Stimulated activated CD8-positive, alpha-beta memory T cell treated with anti-CD3 and anti-CD28 coated beads, Interleukin-4, amount 100 ng/mL, for 4 hours (primary cell): ENCODE measurements at places on chromosomes 11 and 22.

DNA sequence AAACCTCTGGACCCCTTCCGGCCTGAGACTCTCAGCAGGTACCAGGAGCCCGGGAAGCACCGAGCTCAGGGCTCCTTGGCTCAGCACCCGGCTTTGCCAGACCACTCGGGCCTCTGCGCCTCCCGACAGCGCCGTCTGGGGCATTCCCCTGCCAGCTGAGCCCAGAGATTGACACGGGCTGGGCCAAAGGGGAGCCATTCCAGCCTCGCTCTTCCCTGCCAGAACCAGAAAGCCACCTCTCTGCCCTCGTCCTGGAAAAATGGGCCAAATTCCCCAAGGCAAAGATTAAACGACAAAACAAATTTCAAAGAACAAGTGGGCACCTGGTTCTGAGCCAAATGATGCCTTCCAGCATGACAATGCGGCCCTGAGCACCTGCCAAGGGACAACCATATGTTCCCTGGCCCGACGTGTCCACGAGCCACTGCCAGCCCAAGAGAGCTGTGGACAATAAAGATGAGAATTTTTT lies 59.3 kb downstream of the CELSR1 start:
- DNase-seq, result no peak

- no peak for DNase-seq
These were observed 765.1 kb downstream of the KCNA4 start for GRCh38 chr11:29251738-29252137.

- DNase-seq, result no peak
These were observed 44.0 kb downstream of the PISD start for GRCh38 chr22:31618057-31618456.

- no peak for DNase-seq
These were observed 2.1 kb downstream of the CAVIN3 start for GRCh38 chr11:6318204-6318603.

DNA sequence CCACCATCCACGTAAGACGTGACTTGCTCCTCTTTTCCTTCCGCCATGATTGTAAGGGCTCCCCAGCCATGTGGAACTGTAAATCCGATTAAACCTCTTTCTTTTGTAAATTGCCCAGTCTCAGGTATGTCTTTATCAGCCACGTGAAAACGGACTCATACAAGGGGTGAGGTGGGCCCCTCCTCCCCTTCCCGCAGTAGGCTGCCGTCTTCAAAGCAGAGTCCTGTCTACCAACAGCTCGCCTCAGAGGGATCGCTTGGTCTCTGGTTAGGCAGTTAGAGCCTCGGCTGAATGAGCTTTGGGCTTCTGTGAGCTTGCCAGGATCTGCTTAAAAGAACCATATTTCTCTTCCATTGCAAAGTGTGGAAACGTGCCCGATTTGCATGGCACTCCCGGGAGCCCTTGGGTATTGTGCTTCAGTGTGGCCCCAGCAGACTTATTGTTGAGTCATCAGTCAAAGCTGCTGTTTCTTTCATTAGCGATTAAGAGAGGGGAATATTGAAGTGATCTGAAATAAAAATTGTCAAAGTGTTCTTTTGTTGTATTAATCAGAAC lies 338.3 kb downstream of the TBC1D22A start:
- no peak for DNase-seq

DNA sequence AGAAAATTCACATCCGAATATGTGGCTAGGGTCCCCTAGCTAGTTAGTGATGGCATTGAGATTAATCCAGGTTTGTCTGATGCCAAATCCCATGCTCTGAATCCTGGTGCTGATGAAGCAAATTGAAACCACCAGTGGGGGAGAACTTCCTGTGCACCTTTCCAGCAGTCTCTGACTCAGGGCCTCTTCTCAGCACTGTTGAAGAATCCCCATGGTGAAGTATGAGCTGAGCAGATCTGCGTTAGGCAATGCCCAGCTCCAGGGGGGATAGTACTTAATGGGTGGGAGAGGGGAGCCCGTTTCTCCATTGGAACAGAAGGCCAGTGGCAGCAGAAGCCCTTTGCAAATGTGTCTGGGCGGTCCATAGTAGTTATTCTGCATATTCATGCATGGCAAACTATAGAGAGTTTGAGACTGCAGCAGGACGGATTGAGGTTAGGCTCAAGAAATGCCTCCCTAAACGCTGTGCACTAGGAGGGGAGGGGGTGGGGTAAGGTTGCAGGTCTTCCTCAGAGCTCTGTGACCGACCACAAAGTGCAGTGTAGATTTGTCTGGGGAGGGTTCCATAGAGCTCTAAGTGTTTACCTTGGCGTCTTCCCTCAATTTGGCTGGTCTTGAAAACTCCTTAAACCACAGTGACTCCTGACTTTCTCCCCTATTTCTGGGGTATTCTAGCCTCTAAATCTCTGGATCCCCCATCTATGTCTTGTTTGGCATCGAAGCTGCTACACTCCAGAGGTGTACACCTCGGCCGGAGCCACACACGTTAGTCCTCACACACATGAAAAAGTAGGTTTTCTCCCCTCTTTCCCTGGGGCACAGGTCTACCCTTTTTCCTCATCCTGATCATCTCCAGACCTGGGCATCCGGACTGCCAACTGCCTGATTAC lies 4.8 kb downstream of the POU2F3 start:
- DNase-seq, result no peak

GRCh38 chr11:70826541-70827335 lies 425.6 kb downstream of the SHANK2 start:
- DNase-seq, result no peak

DNA sequence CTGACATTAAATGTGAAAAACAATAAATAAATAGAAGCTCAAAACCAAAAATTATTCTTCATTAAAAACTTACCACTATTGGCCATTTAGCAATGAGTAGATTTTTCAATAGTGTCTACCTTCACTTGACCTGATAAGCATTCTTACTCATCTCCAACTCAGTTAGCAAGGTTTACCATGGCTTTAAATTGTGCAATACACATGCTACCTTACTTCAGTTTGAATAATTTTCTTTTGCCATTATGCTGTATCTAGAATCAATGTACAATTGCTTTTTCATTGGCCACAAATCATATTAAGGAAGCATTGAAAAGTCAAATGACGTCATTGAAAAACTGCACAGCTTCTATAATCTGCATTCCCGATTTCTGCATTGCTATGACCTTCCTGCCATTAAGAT lies 64.9 kb downstream of the SVIP start:
- DNase-seq, result no peak
